RKO (cell line): ENCODE measurements at places on chromosomes 2 and 18.

GRCh38 chr2:217294211-217294610 is 434.3 kb upstream of the TNP1 start:
- DNase-seq, result no peak

- DNase-seq, result no peak
Measured at GRCh38 chr2:27042159-27042661, 9.3 kb upstream of the AGBL5 start.

DNA sequence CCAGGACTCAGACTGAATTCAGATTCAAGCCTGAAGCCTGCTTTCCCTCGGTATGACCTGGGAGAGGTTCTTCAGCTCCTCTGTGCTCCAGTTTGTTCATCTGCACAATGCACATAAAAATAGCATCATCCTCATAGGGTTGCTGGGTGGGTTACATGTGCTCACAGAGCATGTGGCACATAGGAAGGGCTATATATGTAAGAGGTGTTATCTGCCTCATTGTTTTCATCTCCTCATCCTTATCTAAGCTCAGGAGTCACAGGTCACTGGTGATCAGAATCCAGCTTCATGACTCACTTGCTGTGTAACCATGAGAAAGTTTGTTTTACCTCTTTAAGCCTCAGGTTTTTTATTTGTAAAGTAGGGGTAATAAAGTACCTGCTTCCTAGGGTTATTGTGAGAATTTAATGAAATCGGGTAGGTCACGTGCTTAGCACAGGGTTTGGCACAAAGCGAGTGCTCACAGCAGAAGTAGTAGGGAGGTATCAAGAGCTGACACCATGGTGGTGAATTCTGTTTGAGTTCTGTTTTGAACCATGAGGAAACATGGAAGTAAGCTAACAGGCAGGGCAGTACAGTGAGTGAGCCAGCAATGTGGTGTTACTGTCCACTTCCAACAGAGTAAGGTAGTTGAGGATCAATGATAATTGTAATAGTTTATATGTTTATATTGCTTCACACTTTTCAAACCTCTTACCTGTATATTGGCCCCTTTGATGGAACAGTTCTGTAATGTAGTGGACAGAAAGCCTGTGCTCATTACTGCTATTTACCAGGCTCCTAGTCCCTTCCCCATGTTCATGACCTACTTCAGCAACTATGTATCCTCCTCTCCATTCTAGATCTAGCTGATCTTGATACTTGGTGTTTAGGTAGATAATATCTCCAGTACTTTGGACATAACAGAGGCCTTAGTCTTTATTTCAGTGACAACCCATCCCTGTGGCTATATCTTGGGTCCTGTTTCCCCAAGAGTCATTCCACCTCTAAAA is 141.4 kb upstream of the LTBP1 start:
- DNase-seq, result no peak

DNA sequence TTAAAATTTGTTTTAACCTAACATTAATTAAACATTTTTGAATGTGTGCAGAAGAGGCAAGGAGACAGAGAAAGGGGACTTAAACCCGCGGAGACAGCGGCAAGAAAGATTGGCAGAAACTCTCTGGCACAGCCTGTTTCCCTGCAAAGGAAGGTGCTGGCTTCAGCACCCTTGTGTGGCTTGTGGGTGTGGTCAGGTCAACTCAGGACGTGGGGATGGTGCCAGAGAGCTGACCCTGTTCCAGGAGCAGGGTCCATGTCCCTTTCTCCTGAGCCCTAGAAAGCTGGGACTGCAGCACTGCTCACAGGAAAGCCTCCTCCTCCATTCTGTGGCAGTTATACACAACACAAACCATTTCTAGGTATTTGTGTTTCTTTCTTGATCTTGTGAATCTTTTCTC is 176.2 kb upstream of the ST6GAL2 start:
- no peak for DNase-seq

DNA sequence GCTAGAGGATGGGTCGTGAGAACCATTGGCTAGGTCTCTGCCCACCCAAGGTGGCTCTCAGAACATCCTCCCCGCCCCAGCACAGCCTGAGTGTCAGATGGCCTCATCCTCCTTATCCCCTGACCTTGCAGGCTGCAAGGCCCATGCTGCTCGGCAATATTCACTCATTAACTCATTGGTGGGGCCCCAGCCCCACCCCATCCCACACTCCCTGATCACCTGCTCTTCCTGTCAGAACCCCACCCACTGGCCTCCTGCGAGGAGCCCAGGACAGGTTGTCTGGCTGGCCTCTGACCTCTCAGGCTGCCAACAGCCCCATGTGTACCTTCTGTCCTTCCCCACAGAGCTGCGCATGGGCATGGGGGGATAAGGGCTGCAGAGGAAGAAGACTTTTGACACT is 5.3 kb downstream of the ADCY3 start:
- no peak for DNase-seq

GRCh38 chr2:180872255-180872654 is 108.2 kb upstream of the UBE2E3 start:
- DNase-seq, result no peak
